Activated effector memory CD4-positive, alpha-beta T cell treated with Interleukin-2 at 50 U/mL for 16 hours (primary cell): ENCODE measurements at places on chromosomes 5 and 9.

DNA sequence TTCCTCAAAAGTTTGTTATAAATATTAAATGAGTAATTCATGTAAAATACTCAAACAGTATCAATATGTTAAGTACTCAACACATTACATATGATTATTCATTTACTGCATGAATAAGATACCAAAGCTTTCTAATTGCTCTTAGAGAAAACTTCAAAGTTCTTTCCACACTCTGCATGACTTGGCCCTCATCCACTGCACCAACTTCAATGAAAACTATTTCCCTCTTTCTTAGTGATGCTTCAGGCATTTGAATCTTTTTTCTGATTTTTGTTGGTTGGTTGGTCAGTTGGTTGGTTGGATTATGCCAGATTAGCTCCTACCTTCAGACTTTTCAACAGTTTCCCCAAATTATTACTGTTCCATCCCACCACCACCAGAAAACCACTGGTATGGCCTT, 314.7 kb upstream of the RGMB start:
- DNase-seq: no peak

- DNase-seq: no peak
Measured at GRCh38 chr5:8864053-8864452, 681.8 kb downstream of the SEMA5A start.

DNA sequence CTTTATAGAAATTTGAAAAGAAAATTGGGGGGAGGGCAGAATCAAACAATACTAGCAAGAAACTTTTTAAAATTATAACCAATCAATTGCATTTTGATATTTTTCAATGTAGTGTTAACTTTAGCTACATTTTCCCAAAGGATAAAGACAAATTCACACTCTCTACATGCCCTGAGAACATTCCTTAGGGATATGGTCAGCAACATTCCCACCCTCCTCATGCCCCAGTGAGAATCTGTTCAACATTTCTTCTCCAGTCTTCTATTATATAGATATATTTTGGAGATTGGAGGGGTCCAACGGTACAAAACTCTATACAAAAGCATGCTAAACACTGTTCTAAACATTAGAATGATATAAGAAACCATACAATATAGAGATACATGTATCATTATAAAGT, 11.6 kb upstream of the PRR16 start:
- no peak for DNase-seq

DNA sequence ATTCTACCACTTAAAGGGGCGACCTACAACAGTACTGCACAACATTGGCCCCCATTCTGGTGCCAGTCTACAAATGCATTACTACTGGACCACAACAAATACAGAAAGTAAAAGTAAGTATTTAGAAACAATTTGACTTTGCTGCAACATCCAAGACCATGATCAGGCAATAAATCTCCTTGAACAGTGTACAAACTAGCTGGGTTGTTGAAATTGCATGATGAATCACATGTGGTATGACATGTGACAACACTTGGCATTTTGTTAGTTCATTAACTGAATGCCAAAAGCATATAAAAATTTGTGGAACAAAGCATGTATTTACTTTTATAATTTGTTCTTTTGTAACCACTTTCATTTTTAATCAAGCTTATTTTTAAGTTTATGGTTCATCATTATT, 270.5 kb downstream of the NFIB start:
- DNase-seq: no peak
